ENCODE measurements at places on chromosomes 2 and 18.
A peak's percentile ranks its signal among the peaks of the same experiment; 100 is the strongest.

GRCh38 chr2:604854-605524 is 72.2 kb downstream of the TMEM18 start:
- DNase-seq = no peak

- DNase-seq = no peak
Measured at GRCh38 chr2:28619213-28620196, 123.6 kb downstream of the PLB1 start.

DNA sequence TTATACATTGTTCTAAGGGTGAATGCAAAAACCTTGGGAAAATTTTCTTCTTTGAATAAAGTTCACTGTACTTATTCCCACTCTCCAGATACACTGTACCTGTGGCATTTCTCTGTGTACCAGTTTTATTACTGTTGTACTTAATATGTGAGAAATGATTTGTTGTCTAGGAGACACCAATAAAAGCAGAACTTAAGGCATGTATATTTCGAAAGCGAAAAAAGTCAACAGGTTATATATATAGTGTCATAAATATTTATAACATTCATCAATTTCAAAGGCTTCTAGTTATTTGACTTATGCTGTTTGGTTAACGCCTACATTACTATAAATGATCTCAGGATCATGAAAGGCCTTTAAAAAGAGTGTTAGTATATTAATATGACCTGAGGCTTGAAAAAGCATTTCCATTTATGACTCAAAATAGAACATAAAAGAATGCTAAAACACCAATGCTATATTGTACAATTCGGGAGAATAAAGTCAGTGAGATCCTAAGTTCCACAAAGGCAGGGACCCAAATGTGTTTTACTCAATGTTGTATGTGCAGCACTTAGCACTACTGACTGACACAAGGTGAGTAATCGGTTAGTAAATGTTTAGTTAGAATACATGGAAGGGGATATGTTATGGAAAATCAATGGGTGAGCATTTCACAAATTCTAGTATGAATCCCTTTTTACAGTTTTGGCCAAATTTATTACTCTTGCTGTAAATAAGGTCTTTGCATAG is 32.2 kb upstream of the HNRNPA3 start:
- DNase-seq = no peak

- DNase-seq = peak; percentile 14
Measured at GRCh38 chr2:53994818-53995808, 24.3 kb upstream of the PSME4 start.

- DNase-seq = no peak
Measured at GRCh38 chr2:145592361-145592760, 1072.4 kb upstream of the ZEB2 start.

- DNase-seq = no peak
Measured at GRCh38 chr2:176490061-176490861, 221.0 kb downstream of the MTX2 start.

GRCh38 chr2:63124218-63124617 is 73.6 kb downstream of the OTX1 start:
- no peak for DNase-seq

DNA sequence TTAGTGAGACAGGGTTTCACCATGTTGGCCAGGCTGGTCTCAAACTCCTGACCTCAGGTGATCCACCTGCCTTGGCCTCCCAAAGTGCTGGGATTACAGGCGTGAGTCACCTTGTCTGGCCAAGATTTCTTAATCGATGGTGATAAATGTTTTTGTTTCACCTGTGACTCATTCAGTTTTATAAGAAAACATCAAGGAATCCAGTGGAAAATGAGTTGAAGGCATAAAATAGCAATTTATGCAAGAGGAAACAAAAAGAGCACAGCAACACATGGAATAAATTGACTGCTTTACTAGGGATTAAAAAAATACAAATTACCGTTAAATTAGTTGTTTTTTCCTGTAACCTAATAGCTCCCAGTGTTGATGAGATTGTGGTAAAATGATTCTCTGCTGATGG is 80.2 kb downstream of the CDK15 start:
- no peak for DNase-seq

DNA sequence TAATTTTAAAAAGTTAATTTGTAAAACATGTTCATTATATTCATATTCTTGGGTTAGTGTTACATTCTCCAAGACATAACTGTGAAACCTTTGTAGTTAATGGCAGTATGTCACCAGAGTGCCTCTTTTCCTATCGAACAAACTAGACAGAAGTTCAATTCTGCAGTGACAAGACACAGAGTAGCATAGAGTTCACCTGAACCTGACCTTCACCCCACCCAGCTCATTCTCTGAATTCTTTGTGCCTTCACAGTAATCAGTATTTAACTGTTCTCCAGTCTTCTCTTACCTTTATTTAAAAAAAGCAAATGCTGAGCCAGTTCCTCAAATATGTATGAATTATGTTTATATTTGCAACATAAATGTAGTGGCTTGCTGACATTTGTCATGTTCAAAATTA is 52.9 kb upstream of the CHMP1B start:
- DNase-seq = no peak

DNA sequence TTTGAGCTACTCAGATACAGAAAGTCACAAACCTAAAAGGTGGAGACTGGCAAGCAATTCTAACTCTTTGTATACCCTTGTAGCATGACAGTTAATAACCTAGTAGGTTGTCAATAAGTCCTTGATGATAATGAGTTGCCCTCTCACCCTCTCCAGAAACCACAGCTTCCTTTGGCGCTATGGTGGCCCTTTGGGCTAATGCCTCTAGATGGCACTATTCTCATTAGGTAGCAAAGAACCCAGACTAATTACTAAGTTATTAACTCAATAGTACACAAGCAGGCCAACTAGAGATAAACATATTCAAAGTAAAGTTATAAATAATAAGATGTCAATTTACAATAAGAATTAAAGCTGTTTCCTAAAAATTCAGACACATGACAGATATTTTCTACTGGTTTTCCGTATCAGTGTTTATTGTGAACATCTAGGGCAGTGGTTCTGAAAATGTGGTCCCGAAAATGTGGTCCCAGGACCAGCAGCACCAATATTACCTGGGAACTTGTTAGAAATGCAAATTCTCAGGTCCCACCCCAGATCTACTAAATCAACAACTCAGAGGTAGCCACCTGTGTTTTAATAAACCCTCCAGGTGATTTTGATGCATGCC is 41.1 kb downstream of the LDAH start:
- no peak for DNase-seq

- no peak for DNase-seq
Measured at GRCh38 chr18:36817039-36817438, 11.8 kb downstream of the TPGS2 start.

DNA sequence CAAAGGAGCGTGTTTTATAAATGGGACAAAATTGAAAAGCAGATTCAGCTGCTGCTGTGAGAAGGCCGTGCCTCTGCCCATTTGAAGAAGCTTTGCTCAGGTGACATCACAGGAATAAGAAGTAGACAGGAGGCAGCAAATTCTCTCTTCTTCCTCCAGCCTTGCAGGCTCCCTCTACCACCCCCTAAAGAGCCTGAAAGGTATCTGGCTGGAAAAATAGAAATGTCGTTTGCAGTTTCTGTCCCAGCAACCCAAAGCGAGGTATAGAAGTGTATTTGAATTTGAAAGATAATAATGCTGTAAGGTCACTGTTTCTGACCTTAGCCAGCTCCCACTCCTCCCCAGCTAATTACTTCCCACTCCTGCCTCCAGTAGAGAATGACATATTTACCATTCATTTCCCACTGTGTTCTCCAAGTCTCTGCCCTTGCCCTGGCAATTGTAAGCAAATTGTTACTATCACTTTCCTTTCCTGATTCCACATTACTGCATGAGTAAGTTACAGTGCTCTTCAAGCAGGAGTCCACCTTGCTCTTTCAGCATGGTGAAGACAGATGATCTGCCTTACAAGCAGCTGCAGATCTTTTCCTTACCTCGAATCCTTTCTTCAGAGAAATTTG is 56.8 kb upstream of the RASGRP3 start:
- no peak for DNase-seq

- DNase-seq = no peak
Measured at GRCh38 chr2:129400826-129401225, 578.6 kb upstream of the RAB6C start.

DNA sequence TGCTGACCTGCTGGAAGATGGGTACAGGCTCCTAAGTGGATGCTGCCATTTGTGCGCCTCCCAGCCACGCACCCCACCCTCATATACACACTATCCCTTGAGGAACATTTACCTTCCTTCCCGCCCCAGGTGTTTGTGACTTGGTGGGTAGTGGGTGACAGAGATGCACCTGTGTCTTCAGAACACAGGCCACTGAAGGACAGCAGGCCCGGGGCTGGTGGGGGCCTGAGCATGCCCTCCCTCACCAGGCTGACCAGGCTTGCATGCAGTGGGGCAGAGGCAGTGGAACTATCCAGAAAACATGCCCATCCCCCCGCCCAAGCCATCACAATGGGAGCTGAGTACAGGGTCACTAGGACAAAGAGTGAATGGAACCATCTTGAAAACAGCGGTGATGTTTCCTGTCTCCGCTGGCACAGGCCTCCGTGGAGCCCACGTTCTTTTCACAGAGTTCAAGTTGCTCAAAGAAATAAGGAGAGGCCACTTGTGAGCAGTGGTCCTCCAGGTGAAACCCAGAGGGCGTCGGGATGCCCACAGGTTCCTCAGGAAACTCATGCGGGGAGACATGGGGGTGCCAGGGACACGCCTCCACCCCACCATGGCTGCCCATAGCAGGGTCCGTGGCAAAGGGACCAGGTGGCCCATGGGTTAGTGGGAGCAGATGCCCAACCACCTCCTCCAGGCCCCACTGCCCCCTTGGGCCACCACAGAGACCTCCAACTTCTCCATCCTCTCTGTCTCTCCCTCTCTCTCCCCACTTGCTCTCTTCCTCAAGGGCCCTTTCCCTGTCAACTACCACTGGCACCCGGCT is 90.9 kb downstream of the MALT1 start:
- DNase-seq = no peak

- no peak for DNase-seq
Measured at GRCh38 chr18:73352546-73352945, 484.8 kb upstream of the NETO1 start.

DNA sequence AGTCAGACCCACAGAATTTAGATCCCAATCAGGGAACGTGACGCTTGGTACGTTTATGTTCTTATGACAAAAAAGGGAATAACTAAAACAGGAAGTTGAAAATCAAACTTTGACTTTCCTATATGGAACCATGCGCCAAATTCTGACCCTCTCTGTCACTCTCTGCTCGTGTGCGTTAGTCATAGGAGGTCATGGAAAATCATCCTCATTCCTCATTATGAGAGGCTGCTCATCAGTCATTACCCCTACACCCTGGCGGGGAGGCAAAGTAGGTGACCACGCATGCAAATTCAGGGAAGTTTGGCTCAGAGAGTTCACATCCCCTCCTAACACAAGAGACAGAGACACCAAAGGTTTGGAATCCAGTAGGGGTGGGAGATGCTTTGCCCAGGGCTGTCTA is 15.5 kb downstream of the IL1F10 start:
- DNase-seq = no peak

Measured in effector memory CD8-positive, alpha-beta T cell (primary cell).